ENCODE measurements at places on chromosomes 11 and 22. TPM values are rescaled to one million over a fixed set of nuclear protein-coding genes. Genes with fewer than 3 reads are reported as not detected.

Gene PAMR1
- 0.13 TPM for total RNA-seq

Gene CHRM1
- total RNA-seq = not detected

Gene MEI1
- 0.18 TPM for total RNA-seq

Gene WNT7B
- 52.1 TPM for total RNA-seq

Gene ISX
- not detected for total RNA-seq

Gene OR8D1
- not detected for total RNA-seq

Gene APOBEC3H
- not detected for total RNA-seq

Gene RELA
- total RNA-seq = 141 TPM

Gene TSSK2
- not detected for total RNA-seq

Gene BAIAP2L2
- total RNA-seq = 0.18 TPM

Gene RTN4RL2
- 0.90 TPM for total RNA-seq

Gene IL17REL
- total RNA-seq = 0.82 TPM

Gene ARHGAP42
- total RNA-seq = 7.1 TPM

Gene OR4D5
- not detected for total RNA-seq

Gene MMP7
- total RNA-seq = 2.7 TPM

Gene OR8K3
- not detected for total RNA-seq

Gene MYRF
- total RNA-seq = 2.8 TPM

Gene CTSF
- 28.7 TPM for total RNA-seq

Gene C11orf97
- total RNA-seq = not detected

Gene SLC25A18
- total RNA-seq = 3.9 TPM

Gene CD6
- 1.1 TPM for total RNA-seq

Gene ANKK1
- 0.08 TPM for total RNA-seq

Gene UCP3
- total RNA-seq = 0.46 TPM

Gene PHLDA2
- 195 TPM for total RNA-seq

Gene XKR3
- total RNA-seq = not detected

Gene SLC22A12
- total RNA-seq = not detected

Gene RBMXL2
- total RNA-seq = 0.10 TPM

Gene OR52I2
- not detected for total RNA-seq

Gene APOL4
- total RNA-seq = not detected

Gene SCGB1C1
- not detected for total RNA-seq

Gene UPB1
- total RNA-seq = 0.10 TPM
